ENCODE measurements at places on chromosomes 3 and 15. TPM values are rescaled to one million over a fixed set of nuclear protein-coding genes. Genes with fewer than 3 reads are reported as not detected.

Gene CKMT1A
- total RNA-seq = not detected

Gene ALDH1A2
- total RNA-seq = 0.86 TPM

Gene ARGFX
- not detected for total RNA-seq

Gene C3orf20
- 0.17 TPM for total RNA-seq

- no peak for DNase-seq
Observed at GRCh38 chr3:20558161-20558560, 372.2 kb upstream of the SGO1 start.

GRCh38 chr3:50620420-50620819 is 3.5 kb downstream of the MAPKAPK3 start:
- DNase-seq = no peak
